A549 treated with CpdA at 1 μM for 4 hours (cell line): ENCODE measurements at places on chromosomes 4 and X. TPM values are rescaled to one million over a fixed set of nuclear protein-coding genes. Genes with fewer than 3 reads are reported as not detected.

The RHOXF2 gene
- not detected in 5 replicates for total RNA-seq

The PACRGL gene
- 12.3 to 17.6 TPM (median 15.3 TPM) in 5 replicates for total RNA-seq

The SPANXD gene
- not detected in 5 replicates for total RNA-seq

The ANXA3 gene
- 57.0 to 72.4 TPM (median 59.0 TPM) in 5 replicates for total RNA-seq

The VSIG1 gene
- 0.21 to 0.47 TPM (median 0.36 TPM) in 5 replicates for total RNA-seq

The SHOX gene
- total RNA-seq = not detected in 5 replicates

The SYNPO2 gene
- 1.1 to 1.8 TPM (median 1.5 TPM) in 5 replicates for total RNA-seq

The ETDB gene
- not detected in 5 replicates for total RNA-seq
